ENCODE measurements at places on chromosomes 13 and 19.

- no peak for DNase-seq
These were observed 147.7 kb upstream of the VSTM2B start for GRCh38 chr19:29378126-29378525.

DNA sequence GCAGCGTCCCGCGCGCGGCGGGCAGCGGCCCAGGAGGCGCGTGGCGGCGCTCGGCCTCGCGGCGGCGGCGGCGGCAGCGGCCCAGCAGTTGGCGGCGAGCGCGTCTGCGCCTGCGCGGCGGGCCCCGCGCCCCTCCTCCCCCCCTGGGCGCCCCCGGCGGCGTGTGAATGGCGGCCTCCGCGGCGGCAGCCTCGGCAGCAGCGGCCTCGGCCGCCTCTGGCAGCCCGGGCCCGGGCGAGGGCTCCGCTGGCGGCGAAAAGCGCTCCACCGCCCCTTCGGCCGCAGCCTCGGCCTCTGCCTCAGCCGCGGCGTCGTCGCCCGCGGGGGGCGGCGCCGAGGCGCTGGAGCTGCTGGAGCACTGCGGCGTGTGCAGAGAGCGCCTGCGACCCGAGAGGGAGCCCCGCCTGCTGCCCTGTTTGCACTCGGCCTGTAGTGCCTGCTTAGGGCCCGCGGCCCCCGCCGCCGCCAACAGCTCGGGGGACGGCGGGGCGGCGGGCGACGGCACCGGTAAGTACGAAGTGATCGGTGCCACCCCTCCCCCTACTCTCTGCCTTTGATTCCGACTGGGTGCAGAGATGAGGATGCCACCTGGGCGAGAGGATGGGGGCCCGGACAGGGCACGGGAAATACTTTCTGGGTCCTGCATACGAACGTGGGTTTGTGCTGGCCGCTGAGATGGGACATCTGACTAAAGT lies 874 bp downstream of the TRIM28 start:
- no peak for DNase-seq

GRCh38 chr13:41562083-41562482 lies 104.7 kb downstream of the RGCC start:
- DNase-seq, result no peak

DNA sequence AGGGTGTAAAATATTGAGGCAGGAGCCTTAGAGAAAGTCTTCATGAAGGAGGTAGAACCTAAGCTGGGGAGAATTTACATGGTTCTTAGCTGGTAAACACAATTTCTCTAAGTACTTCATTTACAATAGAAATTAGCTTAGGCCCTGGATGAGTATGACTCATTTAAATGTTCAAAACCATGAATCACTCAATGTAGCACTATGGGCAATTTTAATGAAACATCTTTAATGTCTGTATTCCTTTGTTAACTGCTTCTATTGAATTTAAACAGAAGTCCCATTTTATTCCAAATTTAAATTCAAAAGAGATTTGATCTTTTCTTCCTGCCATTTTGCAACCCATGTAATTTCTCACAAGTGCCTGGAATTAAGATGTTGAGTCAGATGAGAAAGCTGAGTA lies 252.1 kb downstream of the RFC3 start:
- no peak for DNase-seq

DNA sequence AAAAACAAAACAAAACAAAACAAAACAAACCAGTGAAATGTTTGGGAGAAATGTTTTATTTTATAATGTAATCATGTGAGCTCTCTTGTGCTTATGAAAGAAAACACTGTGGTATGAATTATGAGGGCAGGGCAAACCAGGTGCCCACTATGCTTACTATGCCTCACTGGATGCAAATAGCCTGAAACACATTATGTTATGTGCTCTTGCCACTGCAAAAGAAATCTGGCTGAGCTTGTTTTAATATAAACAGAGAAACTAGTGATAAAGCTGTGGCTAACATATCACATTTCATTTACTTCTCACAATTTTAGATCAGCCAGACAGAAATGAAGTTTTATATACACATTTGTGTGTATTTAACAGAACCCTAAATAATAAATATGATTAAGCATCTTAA lies 8.7 kb upstream of the NBEA start:
- DNase-seq, result no peak
